ENCODE measurements at places on chromosomes 12 and 14.
A peak's percentile ranks its signal among the peaks of the same experiment; 100 is the strongest.

GRCh38 chr12:56723889-56724700 lies 1.0 kb downstream of the NACA start:
- no peak for DNase-seq

DNA sequence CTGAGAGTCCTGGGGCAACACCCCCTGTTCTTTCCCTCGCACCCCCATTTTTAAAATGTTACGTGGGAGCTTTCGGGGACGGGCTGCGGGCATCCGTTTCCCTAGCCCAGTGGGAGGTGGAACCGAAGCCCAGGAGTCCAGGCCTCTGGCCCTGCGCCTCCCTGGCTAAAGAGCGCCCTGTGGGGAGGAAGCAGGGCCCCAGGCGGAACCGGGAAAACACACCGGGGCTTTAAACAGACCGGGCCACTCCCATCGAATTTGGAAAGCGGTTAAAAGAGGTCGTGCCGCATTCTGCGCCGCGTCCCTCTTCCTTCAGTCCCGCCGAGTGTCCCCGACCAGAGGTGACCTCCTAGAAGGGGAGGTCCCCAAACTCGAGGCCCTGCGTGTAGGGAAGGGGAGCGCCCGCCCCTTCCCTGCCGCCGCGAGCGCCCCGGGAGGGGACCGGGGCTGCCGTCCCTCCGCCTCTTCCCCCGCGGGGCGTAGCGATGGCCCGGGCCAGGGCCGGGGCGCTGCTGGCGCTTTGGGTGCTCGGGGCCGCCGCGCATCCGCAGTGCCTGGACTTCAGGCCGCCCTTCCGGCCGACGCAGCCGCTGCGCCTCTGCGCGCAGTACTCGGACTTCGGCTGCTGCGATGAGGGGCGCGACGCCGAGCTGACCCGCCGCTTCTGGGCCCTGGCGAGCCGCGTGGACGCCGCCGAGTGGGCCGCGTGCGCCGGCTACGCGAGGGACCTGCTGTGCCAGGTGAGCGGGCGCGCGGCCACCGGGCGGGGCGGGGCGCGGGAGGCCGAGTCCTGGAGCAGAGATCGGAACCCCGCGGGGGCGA lies at the start of gene HHIPL1:
Gene HHIPL1 (plus strand): TSS at position 407 of the 822 bp plus-strand sequence. CDS start 79 bp downstream, at position 486.
- no peak for DNase-seq

- DNase-seq = no peak
Observed at GRCh38 chr14:54682578-54682977, 115.7 kb downstream of the SAMD4A start.

DNA sequence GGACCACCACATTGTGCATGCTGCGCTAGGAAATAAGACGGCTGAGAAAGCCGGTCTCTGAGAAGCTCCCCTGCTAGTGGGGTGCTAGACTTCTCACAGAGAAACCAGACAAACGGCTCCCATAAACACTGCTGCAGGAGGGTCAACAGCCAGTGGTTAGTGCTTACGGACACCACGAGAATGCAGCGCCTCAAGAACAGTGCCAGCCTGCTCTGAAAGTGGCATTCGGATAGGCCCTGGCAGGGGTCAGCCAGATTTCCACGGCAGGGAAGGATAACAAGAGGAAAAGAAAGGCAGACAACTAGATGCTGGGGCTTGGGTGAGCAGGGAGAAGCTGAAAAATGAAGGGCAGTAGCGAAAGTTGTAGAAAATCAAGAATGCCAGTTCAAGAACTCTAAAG lies 26.4 kb downstream of the PPTC7 start:
- DNase-seq = no peak

DNA sequence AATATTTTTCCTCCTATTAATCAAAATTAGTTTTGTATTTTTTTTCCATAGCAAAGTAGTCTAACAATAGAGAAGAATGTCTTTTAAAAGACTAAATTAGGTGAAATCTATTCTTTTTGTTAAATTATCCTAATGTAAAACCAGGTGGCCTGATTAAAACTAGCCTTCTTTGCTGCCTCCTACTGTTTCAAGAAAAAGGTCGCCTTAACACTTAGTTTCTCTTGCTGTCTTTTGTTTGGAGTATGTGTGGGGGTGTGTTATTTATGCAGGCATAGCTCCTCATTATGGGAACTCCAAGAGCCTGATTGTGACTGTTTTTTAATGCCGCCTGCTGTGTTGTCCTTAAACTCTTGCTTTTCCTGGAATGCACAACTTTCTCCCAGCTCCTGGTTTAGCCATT lies 855.3 kb downstream of the DIO2 start:
- DNase-seq = no peak

DNA sequence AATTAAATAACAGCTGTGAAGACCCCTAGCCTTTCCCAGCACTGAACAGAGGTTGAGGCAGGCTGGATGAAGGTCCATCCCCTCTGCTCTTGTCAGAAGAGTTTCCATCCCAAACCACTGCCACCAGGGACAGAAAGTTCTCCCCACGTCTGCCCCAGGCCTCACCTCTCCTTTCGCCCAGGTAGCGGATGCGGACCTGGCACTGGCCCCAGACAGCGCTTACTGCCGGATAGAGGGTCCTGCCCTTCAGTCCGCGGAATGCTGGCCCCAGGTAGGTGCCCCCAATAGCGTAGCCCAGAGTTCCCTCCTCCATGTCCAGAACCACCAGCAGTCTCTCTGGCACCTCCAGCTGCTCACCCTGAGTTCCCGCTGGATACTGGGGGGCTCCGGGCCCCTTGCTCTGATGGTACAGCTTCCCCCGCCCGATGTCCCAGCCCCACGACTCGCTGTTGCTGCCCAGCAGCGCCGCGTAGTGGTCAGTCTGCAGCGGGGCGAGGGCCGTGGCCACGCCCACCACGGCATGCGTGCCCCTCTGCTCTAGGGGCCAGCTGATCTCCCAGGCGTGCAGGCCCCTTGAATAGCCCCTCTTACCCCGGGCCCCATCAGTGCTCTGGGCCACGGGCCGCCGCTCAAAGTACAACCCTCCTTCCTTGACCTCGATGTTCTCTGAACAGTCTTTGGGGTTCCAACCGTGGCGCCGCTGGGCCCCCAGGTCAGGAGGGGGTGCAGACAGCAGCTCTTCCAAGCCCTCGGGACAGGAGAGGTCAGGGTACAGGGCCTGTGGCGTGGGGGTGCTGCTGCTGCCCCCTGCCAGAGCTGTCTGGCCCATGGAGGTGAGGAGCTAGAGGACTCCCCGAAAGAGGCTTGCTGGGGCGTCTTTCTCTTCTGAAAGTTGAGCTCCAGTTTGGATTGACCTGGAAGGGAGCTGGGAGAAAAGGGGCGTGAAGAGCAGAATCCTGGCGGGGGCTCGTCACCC lies 742 bp downstream of the SPSB2 start:
- DNase-seq = no peak

DNA sequence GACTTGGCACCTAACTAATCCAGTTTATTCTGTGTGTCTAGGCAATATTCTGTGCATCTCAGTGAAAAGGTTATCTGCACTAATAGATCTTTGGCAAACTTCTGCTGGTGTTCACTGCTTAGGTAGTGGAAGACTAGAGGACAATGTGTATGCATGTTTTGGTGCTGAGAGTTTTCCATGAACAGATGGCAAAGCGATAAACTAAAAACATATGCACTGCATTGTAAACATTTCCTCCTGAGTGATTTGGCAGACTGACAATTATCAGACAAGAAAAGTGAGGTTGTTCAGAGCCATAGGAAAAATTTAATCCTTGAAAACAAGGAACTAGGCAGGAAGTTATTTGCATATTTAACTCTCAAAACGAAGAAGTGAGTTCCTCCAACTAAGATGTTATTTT lies 400.4 kb downstream of the ATP23 start:
- DNase-seq = peak; percentile 76

GRCh38 chr12:58567189-58567588 lies 353.1 kb downstream of the LRIG3 start:
- DNase-seq = no peak

GRCh38 chr12:81758421-81759189 lies 545 bp downstream of the PPFIA2 start:
- DNase-seq = peak; percentile 73

- DNase-seq = no peak
Observed at GRCh38 chr14:22753586-22753985, 12.9 kb upstream of the OXA1L start.

GRCh38 chr12:63967358-63968145 lies 123.1 kb downstream of the SRGAP1 start:
- DNase-seq = no peak

DNA sequence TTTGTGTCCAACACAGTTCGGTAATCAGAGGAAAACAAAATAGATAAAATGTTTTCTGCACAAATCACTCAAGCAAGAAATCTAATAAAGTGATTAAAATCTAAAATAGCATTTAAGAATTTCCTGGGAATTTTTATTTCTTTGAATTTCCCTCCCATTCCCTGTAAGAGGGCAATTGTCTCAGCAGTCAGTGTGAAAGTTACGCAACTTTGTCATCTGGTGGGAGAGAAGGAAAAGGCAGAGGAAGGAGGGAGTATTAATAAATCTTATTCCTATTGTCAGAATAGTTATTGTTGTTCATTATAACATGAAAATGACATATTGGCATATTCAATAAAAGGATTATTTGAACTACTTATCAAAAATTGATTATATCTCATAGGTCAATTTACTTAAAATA lies 464.9 kb downstream of the PRKD1 start:
- DNase-seq = no peak

GRCh38 chr12:124796303-124796960 lies 67.2 kb downstream of the SCARB1 start:
- no peak for DNase-seq

DNA sequence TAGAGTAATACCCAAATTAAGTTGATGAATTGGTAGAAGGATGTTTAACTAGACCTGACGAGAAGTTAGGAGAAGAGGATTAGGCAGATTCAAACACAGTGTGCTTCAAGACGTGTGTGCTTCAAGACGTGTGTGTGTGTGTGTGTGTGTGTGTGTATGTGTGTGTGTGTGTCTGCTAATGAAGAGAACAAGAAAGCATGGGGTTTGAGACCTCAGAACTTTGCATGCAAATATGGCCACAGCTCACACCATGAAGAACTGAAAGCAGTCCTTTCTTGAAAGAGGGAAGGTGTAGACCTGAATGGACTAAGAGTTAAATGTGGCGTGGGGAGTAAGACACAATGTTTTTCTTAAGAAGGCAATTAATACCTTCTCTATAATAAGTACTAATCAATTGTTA lies 32.5 kb upstream of the SSPN start:
- no peak for DNase-seq

GRCh38 chr12:49877066-49877465 lies 26.6 kb downstream of the FAIM2 start:
- DNase-seq = no peak

- DNase-seq = no peak
Observed at GRCh38 chr14:95529216-95529615, 5.6 kb upstream of the GLRX5 start.

DNA sequence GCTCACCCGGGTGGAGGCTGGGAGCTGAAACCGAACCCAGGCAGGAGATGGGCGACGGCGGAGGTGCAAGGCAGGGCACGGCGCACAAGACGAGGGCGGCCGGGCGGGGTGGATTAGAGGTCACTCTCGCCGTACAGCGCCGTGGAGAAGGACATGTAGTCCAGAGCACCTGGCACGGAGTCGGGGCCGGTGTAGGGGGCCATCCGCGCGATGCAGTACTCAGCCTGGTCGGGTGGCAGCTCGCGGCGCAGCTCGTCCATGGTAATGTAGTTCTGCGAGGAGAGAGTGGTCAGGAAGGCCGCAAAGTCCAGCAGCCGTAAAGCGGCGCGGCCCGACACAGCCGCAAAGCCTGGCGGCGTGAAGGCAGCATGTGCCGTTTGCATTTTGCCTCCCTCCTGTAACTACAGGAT lies 81.9 kb upstream of the ZFP36L1 start:
- no peak for DNase-seq

- DNase-seq = no peak
Observed at GRCh38 chr12:121793440-121793837, at the start of gene RHOF. Gene RHOF (minus strand): TSS chr12:121793688. CDS start chr12:121793633, 55 bp downstream.

GRCh38 chr12:3968523-3968922 lies 95.3 kb upstream of the PARP11 start:
- no peak for DNase-seq

DNA sequence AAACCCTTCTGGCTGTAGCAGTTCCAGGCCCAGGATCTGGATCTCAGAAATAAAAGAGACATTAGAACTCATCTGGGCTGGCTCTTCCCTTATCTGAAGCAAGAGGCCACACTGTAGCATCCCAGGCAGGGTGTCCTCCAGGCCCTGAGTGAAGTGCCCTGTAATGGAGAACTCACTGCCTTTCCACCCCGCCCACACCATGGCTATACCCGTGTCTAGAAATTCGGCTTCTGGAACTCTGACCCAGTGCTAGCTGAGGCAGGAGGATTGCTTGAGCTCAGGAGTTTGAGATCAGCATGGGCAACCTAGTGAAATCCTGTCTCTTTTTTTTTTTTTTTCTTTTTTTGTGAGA lies 23.5 kb upstream of the PLEKHG3 start:
- no peak for DNase-seq

DNA sequence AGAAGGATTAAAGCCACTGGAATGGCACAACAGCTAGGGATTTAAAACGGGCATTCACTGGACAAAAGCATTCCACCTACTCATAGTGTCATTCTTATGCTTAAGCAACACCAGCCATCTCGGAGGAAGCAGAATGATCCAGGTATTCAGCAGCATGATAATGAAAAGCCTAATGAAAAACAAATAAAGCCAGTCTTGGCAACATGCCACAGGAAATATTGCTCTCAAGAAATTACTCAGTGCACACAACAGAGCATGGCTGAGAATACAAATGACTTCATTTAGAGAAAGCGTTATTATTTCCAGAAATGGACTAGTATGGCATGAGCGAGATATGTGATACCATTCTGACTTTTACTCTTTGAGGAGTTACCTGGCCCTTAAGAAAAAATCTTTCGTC lies 442.2 kb downstream of the APAF1 start:
- DNase-seq = no peak

GRCh38 chr12:23431006-23431405 lies 518.5 kb downstream of the SOX5 start:
- DNase-seq = peak; percentile 17

DNA sequence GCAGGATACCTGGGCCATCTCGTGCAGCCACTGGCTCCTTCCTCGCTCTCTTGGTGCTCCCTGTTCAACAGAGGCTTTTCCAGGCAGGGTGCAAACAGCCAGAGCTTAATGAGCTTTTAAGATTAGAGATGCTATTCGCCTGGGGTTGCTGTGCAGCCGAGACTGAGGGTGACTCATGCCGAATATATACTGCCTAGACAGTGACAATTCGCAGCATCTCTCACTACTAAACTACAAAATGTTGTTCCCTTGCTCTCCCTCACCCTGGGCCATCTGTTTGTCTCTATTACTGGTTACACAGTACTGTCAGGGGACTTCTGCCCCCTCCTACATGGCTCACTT lies 26.0 kb upstream of the TESC start:
- DNase-seq = no peak

GRCh38 chr14:82421286-82421685 lies 887.6 kb upstream of the SEL1L start:
- DNase-seq = no peak

GRCh38 chr12:24991209-24992049 lies 42.5 kb upstream of the BCAT1 start:
- no peak for DNase-seq

GRCh38 chr12:91511795-91512420 lies 329.3 kb upstream of the DCN start:
- no peak for DNase-seq

GRCh38 chr14:89175881-89176799 lies 240.9 kb downstream of the FOXN3 start:
- no peak for DNase-seq
